ENCODE measurements at places on chromosomes 6 and 20. TPM values are rescaled to one million over a fixed set of nuclear protein-coding genes. Genes with fewer than 3 reads are reported as not detected.

The LSM14B gene
- 35.6 TPM for total RNA-seq

The LIN28B gene
- total RNA-seq: 2.3 TPM

The DLK2 gene
- 3.8 TPM for total RNA-seq

The PARD6B gene
- 2.1 TPM for total RNA-seq

The TCF15 gene
- total RNA-seq: not detected

The SLC22A23 gene
- 3.3 TPM for total RNA-seq

The TAAR6 gene
- total RNA-seq: not detected

The GPR63 gene
- total RNA-seq: 1.3 TPM

GRCh38 chr20:51275826-51276225 is 252.9 kb upstream of the KCNG1 start:
- DNase-seq: peak; percentile 12

- peak; percentile 80 for DNase-seq
Measured at GRCh38 chr6:119308048-119308570, 41.5 kb downstream of the MAN1A1 start.

- peak; percentile 96 for DNase-seq
Measured at GRCh38 chr20:23629017-23629541, 8.7 kb downstream of the CST3 start.

DNA sequence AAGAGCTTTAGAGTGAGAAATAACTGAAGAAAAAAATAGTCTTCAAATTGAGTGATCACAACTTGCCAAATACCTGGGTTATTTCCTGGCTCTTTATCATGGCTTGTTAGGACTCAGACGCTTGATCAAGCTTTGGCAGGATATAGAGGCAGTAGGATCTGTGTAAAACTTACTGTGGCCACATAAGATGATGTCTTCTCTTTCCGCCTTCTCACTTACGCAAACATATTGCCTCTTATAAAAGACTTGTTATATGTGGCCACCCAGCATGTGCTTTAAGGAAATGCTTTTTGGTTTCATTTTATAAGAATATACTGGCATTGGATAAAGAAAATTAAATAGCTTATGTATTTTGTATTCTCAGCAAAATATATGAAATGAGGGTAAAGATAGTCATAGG is 101.8 kb upstream of the AKIRIN2 start:
- DNase-seq: no peak

DNA sequence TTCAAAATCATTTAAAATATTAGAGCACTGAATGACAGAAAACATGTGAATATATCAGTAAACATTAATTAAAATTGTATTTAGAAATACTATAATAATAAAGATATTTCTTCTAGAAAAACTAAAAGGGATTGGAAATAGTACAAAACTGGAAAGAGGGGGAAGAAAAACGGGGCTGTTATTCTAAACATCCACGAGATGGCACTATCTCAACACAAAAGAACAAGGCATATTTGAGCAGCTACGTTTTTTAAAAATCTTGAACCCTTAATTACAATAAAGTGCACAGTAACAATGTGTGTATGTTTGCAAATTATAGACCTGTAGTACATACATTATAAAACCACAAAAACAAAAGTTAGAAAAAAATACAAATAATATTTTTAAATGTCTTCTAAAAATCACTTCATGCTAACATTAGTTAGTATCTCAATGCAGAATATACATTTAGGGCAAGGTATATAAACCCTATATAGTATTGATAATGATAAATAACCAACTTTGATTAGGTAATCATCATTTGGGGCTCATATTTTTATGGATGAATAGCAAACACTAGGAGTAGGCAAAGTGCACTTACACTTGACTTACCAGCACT is 42.5 kb upstream of the PNISR start:
- DNase-seq: peak; percentile 13

GRCh38 chr6:157527471-157527907 is 146.5 kb downstream of the ZDHHC14 start:
- no peak for DNase-seq

DNA sequence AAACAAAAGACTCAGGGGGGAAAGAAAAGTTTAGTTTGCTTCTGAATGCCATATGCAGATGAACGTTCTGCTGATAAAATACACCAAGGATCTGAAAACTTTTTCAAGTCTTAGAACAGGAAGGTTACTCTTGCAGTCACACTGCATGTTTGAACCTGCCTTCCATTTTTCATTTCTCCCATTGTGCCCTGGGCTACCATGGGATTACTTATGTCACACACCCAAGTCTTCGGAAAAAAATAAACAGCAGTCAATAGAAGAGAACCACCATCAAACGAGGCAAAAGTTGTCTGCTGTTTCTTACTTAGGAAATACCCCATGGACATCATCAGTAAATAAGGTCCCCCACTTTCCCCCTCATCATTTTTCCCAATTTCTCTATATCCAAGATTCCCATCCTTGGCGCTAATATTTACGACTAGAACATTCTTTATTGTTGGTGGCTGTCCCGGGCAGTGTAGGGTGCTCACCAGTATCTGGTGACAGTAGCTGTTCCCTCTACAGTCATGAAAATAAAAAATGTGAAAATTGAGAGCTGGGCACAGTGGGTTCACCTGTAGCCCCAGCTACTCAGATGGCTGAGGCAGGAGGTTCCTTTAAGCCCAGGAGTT is 202.5 kb downstream of the BCAS1 start:
- no peak for DNase-seq

GRCh38 chr20:46182276-46183200 is 64.4 kb downstream of the CD40 start:
- no peak for DNase-seq

DNA sequence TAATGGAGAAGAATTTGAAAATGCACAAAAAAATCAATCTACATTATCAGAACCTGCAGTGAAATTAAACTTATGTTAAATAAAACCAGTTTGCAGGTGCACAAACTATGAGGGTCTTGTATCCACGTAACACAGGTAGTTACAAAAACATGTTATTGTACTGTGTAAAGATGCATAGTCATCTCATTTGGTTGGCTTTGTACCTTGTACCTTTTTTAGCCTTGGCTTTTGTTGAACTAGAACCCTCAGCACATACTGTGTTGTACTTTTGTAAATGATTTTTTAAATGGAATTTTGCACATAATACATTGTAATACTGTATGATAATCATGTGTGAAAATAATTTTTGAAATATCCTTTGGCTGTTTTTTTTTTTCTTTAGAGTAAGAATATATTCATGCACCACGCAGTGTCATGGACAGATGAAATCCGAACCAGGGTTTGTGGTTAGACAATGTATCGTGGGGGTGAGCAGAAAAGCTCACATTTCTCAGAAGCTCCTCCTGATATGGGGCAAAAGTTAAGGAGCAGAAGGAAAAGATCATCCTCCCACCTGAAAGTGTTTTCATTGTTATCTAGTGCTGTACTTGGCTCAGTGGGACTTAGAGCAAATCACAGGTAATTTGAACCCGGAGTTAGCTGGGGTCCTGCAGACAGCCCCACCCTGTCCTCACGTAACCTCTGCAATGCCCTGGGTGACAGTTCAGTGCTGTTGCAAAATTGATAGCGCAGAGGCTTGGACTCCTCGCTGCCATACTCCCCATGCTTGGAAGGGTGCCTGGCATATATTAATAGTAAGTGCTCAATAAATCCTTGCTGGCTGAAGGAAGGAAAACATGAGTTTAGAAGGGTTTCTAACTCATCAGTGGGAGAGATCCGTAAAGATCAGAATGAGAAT is 14.8 kb upstream of the NAA20 start:
- DNase-seq: no peak

DNA sequence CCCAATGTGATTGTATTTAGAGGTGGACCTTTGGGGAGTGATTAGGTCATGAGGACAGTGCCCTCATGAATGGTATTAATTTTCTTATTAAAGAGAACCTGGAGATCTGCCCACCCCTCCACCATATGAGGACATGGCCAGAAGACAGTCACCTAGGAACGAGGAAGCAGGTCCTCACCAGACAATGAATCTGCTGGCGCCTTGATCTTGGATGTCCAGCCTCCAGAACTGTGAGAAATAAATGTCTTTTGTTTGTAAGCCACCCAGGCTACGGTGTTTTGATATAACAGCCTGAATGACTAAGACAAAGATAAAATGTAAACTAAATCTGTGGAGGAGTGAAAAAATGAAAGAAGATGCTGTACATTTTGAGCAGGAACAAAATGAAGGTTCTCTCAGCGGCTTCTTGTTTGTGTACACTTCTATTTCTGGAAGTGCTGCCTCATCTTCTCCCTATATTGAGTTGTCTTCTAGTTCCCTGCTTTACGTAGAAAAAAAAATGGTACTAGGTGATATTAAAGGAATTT is 1.5 kb upstream of the IPCEF1 start:
- DNase-seq: no peak

DNA sequence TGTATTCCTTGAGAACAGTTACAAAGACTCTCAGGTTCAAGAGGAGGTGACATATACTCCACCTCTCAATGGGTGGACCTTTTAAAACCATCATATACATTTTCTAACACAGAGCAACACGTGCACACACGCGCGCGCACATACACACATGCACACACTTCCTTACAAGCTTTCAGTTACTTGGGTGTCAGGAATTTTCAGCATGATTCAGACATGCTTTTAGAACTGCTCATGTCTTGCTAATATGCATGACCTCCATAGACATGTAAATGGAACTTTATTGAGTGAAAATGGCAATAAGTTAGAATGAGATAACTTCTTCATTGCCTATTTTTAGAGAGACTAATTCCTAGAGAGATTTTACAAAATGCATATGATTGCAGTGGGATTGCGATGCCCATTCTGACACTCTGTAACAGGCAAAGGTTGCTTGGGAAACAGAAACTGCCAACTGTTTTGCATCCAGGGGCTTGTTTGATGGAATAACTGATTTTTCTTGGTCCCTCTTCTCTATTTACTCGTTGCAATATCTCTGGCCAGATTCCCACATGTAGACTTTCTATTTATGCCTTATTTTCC is 531.4 kb upstream of the RNF217 start:
- DNase-seq: no peak

DNA sequence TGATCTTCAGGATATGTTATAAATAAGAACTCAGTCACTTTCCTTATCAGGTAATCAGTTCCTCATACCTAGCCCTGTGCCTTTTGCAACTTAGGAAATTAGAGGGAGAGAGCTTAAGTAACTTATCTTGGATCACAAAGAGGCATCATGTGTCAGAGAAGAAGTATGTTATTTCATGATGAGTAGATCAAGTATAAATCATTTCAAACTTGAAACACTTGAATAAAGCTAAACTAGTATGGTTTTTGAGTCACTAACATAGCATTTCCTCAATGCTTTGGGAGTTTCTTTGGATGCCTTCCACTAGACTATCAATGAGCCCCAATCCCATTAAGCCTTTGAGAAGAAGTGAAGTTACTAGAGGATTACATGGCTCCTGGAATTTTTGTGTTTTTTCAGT is 102.6 kb upstream of the TNFAIP3 start:
- DNase-seq: peak; percentile 86

- no peak for DNase-seq
Measured at GRCh38 chr20:45408646-45409213, 641 bp downstream of the DBNDD2 start.

- no peak for DNase-seq
Measured at GRCh38 chr6:54427396-54427937, 119.2 kb downstream of the TINAG start.

DNA sequence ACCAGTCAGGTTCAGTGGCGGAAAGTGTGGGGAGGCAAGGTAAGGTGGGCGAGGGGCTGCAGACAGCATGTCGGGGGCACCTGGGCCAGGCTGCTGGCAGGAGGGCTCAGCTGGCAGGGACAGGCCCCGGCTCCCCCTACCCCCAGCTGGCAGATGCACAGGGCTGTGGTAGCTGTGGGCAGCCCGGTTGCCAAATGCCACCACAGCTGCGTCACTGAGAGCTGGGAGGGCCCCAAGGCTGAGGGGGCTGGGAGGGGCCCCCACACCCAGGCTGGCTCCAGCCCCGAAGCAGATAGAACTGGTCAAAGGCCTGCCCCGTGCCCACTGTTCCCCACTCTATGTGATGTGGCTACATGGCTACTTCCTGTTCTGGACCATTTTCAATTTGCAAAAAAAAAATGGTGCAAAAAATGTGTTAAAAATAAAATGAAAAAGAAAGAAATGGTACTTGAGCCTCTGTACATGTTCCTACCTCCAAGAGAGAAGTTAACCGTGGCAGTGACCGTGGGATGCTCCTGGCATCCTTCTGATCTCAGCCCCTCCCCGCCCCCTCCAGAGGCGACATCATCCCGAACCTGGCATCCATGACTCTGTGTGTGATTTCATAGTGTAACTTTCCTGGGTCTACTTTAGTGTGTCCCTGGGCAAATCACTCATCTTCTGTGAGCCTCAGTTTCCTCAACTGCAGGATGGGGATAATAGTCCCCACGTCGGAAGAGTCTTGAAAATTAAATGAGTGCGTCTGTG is 64.4 kb downstream of the UBE2V1 start:
- no peak for DNase-seq

GRCh38 chr20:16100111-16100510 is 473.1 kb downstream of the KIF16B start:
- no peak for DNase-seq

- peak; percentile 30 for DNase-seq
Measured at GRCh38 chr6:118618676-118619377, 32.6 kb downstream of the CEP85L start.

- no peak for DNase-seq
Measured at GRCh38 chr6:135323202-135323668, 142.1 kb downstream of the MYB start.

DNA sequence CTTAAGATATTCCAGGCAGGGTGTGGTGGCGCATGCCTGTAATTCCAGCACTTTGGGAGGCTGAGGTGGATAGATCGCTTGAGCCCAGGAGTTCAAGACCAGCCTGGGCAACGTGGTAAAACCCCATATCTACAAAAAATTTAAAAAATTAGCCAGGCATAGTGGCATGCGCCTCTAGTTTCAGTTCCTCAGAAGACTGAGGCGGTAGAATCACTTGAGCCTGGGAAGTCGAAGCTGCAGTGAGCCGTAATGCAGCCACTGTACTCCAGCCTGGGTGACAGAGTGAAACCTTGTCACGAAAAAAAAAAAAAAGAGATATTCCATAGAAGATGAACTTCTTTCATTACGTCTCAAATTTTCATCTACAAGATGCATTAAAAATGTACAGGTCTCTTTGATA is 46.7 kb upstream of the ISM1 start:
- DNase-seq: no peak

DNA sequence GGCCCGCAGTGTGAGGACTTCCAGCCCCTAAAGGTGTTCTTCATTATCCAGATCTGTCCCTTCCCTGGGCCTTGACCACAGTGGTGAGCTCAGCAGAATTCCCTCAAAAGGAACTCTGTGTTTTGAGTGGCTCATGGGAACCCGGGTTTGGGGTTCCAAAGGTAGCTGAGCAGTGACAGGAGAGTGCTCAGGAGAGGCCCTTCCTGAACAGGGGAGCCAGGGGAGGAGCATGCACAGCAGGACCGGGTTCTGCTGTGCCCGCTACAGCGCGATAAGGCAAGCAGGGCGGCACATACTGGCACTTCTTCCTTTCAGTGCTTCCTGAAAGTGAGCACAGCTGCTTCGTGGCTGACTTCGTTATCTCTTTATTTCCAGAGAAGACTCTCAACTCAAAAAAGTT is 88.3 kb downstream of the SSR1 start:
- no peak for DNase-seq

- DNase-seq: no peak
Measured at GRCh38 chr6:31785475-31785874, 8.3 kb upstream of the VWA7 start.
